ENCODE measurements at places on chromosomes 6 and 20.

GRCh38 chr6:149061930-149062329 is 255.6 kb upstream of the TAB2 start:
- DNase-seq: no peak

- no peak for DNase-seq
Measured at GRCh38 chr6:85506441-85507093, 56.7 kb downstream of the NT5E start.

GRCh38 chr20:44495802-44496481 is 20.3 kb downstream of the TTPAL start:
- DNase-seq: peak; percentile 59

DNA sequence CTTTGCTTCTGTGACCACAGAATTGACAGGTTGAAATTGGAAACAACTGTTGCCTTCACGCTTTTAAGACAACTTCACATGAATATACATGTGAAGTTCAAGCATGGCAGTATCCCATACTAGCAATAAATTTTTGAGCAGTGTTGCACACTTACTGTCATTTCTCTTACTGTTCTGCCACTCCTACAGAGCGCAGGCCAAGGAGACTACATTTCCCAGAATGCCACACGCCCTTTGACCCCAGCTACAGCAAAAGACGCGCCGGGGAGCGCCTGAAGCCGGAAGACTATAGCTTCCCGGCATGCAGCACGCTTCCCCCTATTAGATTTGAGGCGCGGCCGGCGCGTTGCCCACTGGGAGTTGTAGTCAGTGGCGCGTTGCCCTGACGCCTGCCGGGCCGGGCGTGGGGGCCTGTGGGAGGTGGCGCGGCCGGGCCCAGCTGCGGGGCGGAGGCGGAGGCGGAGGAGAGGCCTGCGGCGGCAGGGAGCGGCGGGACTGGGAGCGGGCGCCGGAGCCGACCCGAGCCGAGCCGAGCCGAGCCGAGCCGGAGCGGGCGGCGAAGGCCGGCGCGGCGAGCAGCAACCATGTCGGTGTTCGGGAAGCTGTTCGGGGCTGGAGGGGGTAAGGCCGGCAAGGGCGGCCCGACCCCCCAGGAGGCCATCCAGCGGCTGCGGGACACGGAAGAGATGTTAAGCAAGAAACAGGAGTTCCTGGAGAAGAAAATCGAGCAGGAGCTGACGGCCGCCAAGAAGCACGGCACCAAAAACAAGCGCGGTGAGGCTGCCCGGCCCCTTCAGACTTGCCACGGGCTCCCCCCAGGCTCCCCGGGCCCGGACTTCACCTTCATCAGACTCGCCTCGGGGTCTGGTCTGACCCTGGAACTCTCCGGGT is at the start of gene CHMP4B:
Gene CHMP4B, plus strand, starts transcription at position 464 of the 891 bp plus-strand sequence. Its CDS starts 121 bp downstream, at position 585.
- DNase-seq: peak; percentile 99

GRCh38 chr6:101396548-101397173 is 3.2 kb downstream of the GRIK2 start:
- DNase-seq: peak; percentile 60

GRCh38 chr20:47659904-47660601 is 125.2 kb downstream of the SULF2 start:
- no peak for DNase-seq

DNA sequence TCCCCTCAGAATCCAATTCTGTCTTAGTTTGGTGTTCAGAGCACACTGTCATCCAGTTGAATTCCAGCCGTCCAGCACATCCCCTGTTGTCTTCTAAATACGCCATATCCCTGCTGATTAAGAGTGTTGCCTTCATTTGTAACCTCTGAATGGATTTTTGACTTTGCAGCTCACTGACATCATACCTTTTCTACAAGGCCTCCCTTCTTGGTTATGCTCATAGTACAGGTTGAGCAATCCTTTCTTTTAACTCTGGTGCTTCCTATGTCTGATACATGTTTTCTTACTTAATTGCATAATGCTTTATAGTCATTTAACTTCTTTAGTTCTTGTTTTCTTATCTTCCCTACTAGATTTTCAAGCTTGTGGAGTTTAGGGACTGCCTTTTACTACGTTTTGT is 36.4 kb downstream of the XRN2 start:
- DNase-seq: peak; percentile 19

GRCh38 chr6:13522656-13523055 is 35.3 kb upstream of the GFOD1 start:
- no peak for DNase-seq

GRCh38 chr6:43771858-43772680 is 2.1 kb downstream of the VEGFA start:
- peak; percentile 83 for DNase-seq

GRCh38 chr20:51116765-51117686 is 94.1 kb upstream of the KCNG1 start:
- DNase-seq: no peak
